ENCODE measurements at places on chromosomes 12 and 14. TPM values are rescaled to one million over a fixed set of nuclear protein-coding genes. Genes with fewer than 3 reads are reported as not detected.
A peak's percentile ranks its signal among the peaks of the same experiment; 100 is the strongest.

SERPINA1 gene
- 0.59 TPM for total RNA-seq

ANKS1B gene
- total RNA-seq: 1.3 TPM

TSHR gene
- not detected for total RNA-seq

EMP1 gene
- total RNA-seq: 26.4 TPM

- peaks cover 30% of the 10 kb centered on the region for H3K36me3 ChIP-seq
- no peaks in the 10 kb centered on the region for H3K4me1 ChIP-seq
- no peak overlapping the region for H3K4me3 ChIP-seq
- H3K27ac ChIP-seq: no peak overlapping the region
These were observed 65.1 kb downstream of the TRAFD1 start for GRCh38 chr12:112190231-112191025.

DNA sequence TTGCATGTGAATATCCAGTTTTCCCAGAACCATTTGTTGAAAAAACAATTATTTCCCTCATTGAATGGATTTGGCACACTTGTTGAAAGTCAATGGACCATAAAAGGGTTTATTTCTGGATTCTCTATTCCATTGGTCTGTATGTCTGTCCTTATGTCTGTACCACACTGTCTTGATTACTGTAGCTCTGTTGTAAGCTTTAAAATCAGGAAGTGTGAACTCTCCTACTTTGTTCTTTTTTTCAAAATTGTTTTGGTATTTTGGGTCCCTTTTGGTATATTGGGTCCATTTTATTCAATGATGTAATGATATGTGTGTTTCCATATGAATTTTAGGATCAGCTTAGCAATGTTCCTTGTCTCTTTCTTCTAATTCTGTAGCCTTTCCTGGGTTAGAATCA is 64.8 kb downstream of the PPP2R5C start:
- H3K27me3 ChIP-seq: no peaks in the 10 kb centered on the region

DNA sequence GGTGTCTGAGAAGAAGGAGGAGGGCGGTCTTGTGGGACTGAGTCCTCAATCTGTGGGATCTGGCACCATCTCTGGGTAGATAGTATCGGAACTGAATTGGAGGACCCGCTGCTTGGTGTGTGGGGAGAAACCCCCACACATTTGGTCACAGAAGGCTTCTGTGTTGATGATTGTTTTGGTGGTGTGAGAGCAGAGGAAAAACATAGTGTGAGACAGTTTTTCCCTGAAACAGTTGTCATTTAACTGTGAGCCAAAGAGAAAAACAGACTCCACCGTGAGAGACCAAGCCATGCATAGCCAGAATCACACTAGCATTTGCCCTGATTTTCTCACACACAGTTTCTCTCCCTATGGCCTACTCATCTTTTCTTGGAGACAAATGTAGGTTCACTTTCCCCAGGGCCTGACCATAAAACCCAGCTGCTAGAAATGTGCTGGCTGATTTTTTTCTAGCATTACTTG is 91.4 kb upstream of the FLRT2 start:
- no peaks in the 10 kb centered on the region for H3K27me3 ChIP-seq
- no peaks in the 10 kb centered on the region for H3K36me3 ChIP-seq
- H3K4me1 ChIP-seq: no peaks in the 10 kb centered on the region
- H3K4me3 ChIP-seq: no peak overlapping the region
- no peak overlapping the region for H3K27ac ChIP-seq

DNA sequence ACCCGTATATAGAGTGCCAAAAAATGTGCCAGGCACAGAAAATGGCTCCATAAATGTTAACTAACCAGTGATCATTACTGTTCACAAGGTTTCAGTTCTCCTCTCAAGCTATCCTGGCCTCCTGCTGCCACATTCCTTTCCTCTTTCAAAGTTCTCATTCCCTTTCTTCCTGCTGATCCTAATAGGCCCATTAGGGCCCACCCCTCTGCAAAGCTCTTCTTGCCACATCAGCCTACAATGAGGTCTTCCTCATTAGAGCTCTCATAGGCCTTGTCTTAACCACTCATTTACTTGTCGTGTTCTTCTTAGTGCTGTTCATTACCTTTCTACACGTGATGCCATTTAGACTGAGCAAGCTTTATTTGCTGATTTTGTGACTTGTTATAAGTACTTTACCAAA is 40.5 kb downstream of the RPS29 start:
- no peak for DNase-seq
- H3K27me3 ChIP-seq: peaks cover 15% of the 10 kb centered on the region

DNA sequence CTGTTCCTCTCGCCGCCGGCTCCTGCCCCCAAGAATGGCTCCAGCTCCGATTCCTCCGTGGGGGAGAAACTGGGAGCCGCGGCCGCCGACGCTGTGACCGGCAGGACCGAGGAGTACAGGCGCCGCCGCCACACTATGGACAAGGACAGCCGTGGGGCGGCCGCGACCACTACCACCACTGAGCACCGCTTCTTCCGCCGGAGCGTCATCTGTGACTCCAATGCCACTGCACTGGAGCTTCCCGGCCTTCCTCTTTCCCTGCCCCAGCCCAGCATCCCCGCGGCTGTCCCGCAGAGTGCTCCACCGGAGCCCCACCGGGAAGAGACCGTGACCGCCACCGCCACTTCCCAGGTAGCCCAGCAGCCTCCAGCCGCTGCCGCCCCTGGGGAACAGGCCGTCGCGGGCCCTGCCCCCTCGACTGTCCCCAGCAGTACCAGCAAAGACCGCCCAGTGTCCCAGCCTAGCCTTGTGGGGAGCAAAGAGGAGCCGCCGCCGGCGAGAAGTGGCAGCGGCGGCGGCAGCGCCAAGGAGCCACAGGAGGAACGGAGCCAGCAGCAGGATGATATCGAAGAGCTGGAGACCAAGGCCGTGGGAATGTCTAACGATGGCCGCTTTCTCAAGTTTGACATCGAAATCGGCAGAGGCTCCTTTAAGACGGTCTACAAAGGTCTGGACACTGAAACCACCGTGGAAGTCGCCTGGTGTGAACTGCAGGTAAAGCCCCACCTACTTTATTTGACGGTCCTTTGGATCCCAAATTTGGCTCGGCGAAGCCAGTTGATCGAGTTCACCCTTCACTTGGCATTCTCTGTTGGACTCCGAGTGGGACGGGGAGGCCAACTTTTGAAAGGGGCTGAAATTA is 1.5 kb downstream of the WNK1 start:
- peak; percentile 85 for DNase-seq
- H3K27me3 ChIP-seq: no peaks in the 10 kb centered on the region
- peaks cover 35% of the 10 kb centered on the region for H3K36me3 ChIP-seq

GRCh38 chr14:94382716-94383596 is 5.4 kb downstream of the SERPINA1 start:
- H3K27me3 ChIP-seq: no peaks in the 10 kb centered on the region
- no peaks in the 10 kb centered on the region for H3K4me1 ChIP-seq
- DNase-seq: no peak
- H3K4me3 ChIP-seq: no peak overlapping the region
- no peaks in the 10 kb centered on the region for H3K36me3 ChIP-seq
- H3K27ac ChIP-seq: no peak overlapping the region

DNA sequence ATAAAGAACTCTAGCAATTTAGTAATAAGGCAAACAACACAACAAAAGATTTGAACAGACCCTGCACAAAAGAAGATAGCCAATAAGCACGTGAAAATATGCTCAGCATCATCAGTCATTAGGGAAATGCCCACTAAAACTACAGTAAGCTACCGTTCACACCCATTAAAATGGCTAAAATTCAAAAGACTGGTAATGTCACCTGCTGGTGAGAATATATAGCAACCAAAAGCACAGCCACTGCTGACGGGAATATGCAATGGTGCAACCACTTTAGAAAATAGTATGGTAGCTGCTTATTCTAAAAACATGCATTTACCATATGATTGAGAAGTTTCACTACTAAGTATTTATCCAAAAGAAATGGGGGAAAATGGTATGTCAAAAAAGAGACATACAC is 74.9 kb downstream of the DPF3 start:
- H3K27ac ChIP-seq: no peak overlapping the region
- no peak overlapping the region for H3K4me3 ChIP-seq
- no peak for DNase-seq
- H3K36me3 ChIP-seq: peaks cover 1% of the 10 kb centered on the region
- peaks cover 12% of the 10 kb centered on the region for H3K4me1 ChIP-seq

DNA sequence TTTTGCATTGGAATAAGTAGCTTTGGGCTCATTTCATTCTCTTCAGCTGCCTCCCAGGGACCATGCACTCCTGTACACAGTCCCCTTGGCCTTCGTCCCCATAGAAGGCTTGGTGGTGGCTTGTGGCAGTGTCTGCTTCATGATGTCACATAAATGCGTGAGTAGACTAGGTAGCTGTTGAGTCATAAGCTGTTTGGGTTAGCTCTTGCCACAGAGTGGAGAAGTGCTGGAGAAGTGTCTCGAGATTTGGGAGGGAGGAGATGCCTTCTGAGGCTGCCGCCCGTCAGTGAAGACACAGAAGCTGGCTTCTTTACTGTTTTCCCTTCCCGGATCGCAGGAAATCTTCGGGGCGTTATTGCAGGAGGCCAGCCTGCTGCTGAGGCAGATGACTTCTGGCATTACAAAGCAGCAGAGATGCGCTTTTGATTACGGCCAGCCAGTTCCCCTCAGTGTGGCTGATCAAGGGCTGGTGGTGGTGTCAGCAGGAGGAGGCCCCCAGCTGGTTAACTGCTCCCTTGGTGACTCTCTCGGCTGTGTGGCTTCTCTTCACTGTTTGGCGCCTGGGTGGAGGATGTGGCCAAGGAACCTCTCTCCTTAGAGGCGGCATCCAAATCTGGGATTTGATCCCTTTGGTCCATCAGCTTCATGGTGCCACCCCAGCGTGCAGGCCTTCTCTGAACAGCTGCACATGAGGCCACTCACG is 67.6 kb downstream of the AACS start:
- no peak for DNase-seq
- H3K36me3 ChIP-seq: peaks cover 4% of the 10 kb centered on the region
- H3K4me1 ChIP-seq: no peaks in the 10 kb centered on the region
- H3K27me3 ChIP-seq: no peaks in the 10 kb centered on the region
- no peak overlapping the region for H3K27ac ChIP-seq

DNA sequence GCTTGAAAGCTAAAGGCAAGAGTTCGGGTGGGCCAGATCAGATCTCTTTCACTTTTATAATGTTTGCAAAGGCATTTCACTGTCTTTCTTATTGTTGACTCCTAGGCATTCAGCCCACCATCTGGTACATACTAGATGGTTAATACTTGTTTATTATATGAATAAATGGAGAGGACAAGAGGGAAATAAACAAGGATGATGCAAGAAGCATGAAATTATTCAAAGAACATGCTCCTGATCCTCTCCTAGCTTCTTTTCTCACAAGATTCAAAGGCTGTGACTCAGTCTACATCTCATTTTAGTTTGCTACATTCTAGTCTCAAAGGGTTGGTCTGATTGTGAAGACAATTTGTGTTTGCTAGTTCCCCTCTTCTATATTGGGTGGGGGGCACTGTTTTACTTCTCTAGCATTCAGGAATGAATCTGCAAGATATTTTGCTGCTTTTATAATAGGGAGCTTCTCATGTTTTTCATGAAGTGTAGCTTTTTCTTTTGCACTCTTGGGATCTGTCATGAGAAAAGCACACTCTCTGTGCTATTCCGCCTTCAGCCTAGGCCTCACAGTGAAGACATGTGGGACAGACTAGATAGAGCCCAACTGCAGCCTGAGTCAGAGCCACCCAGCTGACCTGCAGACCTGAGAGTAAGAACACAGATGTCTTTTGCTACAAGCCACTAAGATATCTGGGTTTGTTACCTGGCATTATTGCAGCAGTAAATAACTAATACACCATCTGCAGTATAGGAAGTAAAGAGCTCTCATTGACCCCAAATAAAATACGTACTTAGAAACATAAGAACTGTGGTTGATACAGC is 65.7 kb downstream of the PTHLH start:
- no peak overlapping the region for H3K27ac ChIP-seq
- no peak for DNase-seq
- no peaks in the 10 kb centered on the region for H3K4me1 ChIP-seq
- no peaks in the 10 kb centered on the region for H3K36me3 ChIP-seq

- no peaks in the 10 kb centered on the region for H3K4me1 ChIP-seq
- no peak for DNase-seq
- H3K27me3 ChIP-seq: no peaks in the 10 kb centered on the region
- H3K27ac ChIP-seq: no peak overlapping the region
- no peaks in the 10 kb centered on the region for H3K36me3 ChIP-seq
- no peak overlapping the region for H3K4me3 ChIP-seq
These were observed 165.4 kb upstream of the SSTR1 start for GRCh38 chr14:38042322-38042721.

- peaks cover 6% of the 10 kb centered on the region for H3K4me1 ChIP-seq
- DNase-seq: no peak
- H3K27ac ChIP-seq: no peak overlapping the region
- H3K36me3 ChIP-seq: peaks cover 21% of the 10 kb centered on the region
These were observed 76.3 kb downstream of the HECTD4 start for GRCh38 chr12:112305951-112306350.

DNA sequence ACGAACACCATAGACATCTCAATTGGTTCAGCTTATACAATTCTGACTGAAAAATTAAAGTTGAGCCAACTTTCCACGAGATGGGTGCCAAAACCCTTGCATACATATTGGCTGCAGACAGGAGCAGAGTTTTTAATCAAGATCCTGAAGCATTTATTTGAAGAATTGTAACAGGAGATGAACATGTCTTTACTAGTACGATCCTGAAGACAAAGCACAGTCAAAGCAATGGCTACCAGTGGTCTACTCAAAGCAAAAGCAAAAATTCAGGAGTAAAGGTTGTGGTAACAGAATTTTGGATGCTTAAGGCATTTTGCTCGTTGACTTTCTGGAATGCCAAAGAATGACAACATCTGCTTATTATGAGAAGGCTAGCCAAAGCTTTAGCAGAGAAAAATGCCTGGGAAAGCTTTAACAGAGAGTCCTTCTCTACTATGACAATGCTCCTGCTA is 20.7 kb downstream of the ZDHHC17 start:
- H3K27me3 ChIP-seq: no peaks in the 10 kb centered on the region
- H3K36me3 ChIP-seq: peaks cover 4% of the 10 kb centered on the region
- H3K4me1 ChIP-seq: peaks cover 5% of the 10 kb centered on the region

GRCh38 chr12:117134059-117134458 is 34.8 kb upstream of the TESC start:
- H3K36me3 ChIP-seq: no peaks in the 10 kb centered on the region
- H3K4me3 ChIP-seq: peak overlapping the region; percentile 44
- H3K4me1 ChIP-seq: peaks cover 18% of the 10 kb centered on the region
- peak overlapping the region; percentile 76 for H3K27ac ChIP-seq

GRCh38 chr12:78888568-78888967 is 24.0 kb downstream of the SYT1 start:
- no peaks in the 10 kb centered on the region for H3K4me1 ChIP-seq
- H3K27me3 ChIP-seq: no peaks in the 10 kb centered on the region
- H3K4me3 ChIP-seq: no peak overlapping the region

Measured in activated CD4-positive, alpha-beta T cell treated with anti-CD3 and anti-CD28 coated beads, Interleukin-2, amount 10 ng/mL, durations not matched to agents 24 days and 14 days (primary cell).